NCI-H446 treated with DMSO at 0.1 percent for 48 hours (cell line): ENCODE measurements at places on chromosomes 13 and 19.

GRCh38 chr19:50325310-50326100 is 3.7 kb downstream of the KCNC3 start:
- DNase-seq = peak; percentile 88

DNA sequence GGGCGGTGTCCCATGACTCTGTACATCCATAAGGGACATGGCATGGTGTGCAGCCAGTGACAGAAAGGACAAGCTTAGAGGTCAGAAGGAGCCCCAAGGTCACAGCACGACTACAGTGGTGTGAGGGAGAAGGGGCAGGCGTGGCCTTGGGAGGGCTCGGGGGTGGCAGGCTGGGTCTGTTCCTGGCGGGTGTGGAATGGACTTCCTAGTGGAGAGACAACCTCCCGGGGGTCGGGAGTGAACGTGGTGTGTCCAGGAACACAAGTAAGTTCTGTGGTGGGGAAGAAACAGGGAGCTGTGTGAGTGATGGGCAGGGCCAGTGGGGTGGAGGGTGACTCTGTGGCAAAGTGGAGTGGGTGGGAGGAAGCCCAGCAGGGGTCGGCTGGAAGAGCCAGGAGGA is 279.3 kb downstream of the TEX29 start:
- DNase-seq = no peak

DNA sequence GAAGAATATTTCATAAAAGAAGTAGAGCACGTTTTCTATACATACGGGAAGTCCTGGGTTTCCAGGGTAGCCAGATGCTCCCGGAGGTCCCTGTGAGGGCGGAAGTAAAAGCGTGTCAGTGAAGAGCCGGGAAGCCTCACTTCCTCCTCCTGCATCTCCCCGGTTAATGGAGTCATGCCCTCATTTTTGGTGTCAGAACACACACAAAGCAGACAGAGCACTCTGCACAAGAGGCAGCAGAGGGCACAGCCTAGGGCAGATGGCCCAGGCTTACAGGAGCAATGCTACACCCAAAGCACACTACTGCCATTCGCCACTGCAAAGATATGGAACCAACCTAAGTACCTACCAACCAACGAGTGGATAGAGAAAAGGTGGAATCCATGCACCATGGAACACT is 94.4 kb downstream of the COL4A1 start:
- DNase-seq = no peak

GRCh38 chr13:96822895-96823294 is 171.4 kb downstream of the OXGR1 start:
- DNase-seq = no peak

DNA sequence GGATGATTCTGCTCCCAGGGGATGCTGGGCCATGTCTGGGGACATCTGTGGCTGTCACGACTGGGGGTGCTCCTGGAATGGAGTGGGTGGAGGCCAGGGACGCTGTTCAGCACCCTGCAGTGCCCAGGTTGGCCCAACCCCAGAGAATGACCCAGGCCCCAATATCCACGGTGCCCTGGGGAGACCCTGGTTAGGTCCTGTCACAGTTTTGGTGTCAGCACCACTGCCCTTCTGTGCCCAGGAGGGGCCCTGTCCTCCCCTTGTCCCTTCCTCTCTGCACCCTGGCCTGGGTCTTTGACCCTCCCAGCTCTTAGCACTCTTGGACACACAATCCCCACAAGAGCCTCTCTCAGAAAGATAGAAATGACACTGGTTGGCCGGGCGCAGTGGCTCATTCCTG is 85.3 kb downstream of the GADD45B start:
- no peak for DNase-seq
